ENCODE measurements at places on chromosomes 4 and X.

DNA sequence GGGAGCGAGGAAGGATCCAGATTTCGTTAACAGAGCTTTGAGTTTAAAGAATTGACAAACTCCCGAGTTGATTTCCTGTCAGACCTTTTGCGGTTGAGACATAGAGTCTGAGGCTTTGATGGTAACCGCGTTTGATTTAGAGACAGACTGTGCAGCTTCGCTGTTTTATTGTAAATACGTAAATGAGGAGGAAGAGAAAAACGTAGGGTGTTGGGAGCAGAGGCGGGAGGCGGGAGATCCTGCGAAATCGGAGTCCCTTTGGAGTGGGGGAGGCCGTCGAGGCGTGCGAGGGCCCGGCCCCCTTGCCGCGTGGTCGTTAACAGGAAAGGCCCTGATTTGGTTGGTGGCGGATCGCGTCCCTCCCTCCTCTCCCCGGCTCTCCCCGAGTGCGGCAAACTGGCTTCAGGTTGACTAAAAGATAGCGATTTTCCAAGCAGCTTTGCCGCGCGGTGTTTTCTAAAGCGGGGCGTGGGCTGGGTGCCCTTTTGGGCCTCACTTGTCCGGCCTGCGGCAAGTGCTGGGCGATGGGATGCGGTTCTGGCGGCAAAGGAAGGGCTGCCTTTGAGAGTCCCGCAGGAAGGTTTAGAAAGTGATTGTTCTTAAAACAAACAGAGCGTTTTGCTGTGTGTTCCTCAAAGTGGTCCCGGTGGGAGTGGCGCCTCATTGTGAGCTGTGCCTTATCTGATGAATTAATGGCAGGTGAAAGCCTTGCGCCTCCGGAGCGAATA, 857 bp downstream of the SCML1 start:
- no peak for DNase-seq

DNA sequence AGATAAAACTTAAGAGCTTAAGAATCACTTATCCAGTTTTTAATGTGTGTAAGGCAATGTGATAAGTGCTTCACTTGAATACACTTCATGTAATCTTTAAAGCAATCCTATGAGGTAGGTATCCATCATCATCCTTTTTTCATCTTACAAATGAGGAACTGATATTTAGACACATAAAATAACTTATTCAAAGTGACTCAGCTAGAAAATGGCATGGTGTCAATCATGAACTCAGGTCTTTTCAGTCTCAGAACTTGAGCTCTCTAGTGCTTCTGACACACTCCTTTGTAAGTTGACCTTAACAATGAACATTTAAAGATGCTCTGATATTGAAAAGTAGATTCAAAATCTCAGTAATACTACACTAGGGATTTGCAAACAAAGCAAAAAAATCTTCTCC, 224.8 kb upstream of the TEX13C start:
- no peak for DNase-seq

DNA sequence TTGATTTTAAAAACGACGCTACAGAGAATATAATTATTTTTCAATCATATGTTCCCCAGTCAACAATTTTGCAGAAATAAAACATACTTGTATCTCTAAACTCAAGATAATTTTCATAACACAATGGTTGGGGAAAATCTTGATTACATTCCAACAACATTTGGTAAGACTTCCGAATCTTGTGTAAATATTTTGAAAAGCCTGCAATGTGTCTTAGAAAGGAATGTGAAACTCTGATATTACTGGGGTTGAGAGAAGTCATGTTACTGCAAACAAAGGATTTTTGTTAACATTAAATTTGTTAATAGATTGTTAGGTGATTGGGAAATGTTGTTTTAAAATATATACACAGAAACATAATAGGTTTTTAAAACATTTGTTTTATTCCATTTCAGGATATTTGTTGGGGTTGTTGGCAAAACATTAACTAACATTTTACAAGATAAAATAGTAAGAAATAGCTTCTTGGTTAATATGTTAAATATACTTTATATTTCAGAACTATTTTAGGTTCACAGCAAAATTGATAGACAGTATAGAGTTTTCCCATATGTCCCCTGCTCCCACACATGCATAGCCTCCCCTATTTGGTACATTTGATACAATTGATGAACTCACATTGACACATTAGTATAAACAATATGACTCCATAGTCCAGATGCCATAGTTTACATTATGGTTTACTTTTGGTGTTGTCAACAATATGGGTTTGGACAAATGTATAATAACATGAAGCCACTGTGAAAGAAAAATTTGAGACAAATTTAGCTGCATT, 218.6 kb upstream of the FAM47A start:
- DNase-seq: no peak

- DNase-seq: no peak
Observed at GRCh38 chr4:118917582-118917981, 28.9 kb downstream of the SYNPO2 start.

GRCh38 chr4:159193046-159193620, 90.3 kb downstream of the RAPGEF2 start:
- no peak for DNase-seq

- no peak for DNase-seq
Observed at GRCh38 chr4:107721436-107722100, 1.5 kb upstream of the PAPSS1 start.

DNA sequence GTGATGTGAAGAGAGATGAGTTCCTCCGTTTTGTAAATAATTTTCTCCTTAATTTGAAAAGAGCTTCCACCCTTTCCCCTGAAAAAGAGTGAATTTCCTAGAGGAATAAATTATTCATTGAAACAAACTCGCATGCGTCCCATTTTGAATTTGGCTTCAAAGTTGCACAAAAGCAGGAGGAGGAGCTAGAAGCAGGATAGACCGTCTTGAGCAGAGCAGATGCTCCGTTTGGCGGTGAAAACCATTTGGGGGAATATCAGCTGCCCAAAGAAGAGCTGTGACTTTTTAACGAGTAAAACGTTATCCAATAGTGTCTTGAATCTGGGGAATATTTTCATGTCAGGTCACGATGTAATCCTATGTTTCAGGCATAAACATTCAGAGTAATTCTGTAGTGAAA, 42.0 kb downstream of the FAM149A start:
- no peak for DNase-seq

DNA sequence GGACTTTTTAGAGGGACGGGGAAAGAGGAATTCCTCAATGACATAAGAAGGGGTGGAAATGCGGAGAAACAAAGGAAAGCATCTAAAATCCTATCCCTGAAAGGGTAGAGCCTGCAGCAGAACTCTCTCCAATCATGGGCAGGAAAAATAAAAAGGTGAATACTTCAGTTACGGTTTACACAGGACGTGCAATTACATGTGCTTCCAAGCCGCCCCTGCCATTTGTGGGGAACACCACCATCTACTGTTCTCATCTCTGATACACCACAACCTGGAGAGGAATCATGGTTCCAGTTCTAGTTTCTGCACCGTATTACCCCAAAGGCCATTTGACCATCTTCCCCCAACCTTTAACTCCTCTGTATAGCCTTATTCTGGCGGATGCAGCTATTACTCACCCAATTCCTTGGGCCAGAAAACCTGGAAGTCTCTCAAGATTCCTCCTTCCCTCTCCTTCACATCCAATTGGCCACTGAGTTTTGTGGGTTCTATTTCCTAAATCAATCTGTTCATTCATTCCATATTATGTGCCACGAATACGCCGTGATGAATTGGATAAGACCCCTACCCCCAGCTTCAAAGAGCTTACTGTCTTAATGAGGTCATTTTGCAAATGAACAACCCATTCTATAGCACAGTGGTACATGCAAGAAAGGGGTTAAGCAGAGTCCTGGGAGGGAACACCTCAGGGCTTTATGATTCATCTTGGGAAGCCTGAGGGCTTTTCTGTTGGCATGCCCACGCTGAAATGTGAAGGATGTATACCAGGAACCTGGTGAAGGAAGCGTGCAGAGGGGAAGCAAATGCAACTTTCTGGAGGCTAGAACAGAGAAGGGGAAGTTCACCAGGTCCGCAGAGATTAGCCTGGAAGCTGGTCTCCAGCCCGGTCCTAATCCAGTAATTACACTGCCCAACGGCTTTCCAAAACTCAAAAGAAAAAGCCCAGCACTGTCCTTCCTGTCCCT, 1.4 kb upstream of the MSL3 start:
- DNase-seq: no peak

DNA sequence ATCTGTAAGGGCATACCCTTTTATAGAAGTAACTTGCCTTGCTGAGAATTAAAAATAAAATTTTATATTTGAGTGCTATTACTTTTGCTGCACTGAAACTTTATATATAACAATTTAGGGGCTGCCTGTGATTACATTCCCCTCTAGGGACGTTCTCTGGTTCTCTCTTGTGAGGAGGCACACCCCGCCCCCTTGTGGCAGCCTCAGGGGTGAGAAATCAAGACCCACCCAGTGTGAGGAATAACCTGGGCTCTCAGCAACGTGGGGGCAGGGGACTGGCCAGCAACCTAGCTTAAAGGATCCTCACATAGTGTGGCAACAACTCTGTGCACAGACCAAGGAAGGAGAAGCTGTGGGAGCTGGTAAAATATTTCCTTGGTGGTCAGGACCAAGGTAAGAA, 43.7 kb downstream of the MAGEA9 start:
- DNase-seq: no peak

DNA sequence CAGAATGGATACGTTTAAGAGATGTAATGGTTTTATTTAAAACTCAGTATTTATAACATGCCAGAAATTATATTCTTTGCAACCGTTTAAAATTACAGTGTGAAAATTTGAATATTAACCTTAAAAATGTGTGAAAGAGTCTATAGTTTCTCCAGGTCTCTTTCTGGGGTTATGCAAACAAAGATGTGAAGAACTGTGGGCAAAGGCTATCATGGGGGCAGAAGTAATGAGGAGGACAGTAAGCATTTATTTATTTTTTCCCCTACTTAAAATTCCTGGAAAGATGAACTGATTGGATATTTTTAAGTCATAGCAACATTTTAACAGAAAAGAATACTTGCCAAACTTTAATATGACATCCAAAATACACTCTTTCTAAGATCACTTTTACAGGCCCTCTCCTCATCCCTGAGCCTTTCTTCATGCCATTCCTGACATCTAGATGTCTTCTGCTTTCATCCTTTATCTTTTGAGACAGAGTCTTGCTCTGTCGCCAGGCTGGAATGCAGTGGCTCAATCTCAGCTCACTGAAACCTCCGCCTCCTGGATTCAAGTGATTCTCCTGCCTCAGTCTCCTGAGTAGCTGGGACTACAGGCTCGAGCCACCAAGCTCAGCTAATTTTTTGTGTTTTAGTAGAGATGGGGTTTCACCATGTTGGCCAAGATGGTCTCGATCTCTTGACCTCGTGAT, 46.1 kb downstream of the TMEM131L start:
- DNase-seq: no peak

Data from SIG-M5 (cell line).